Stimulated activated CD4-positive, alpha-beta T cell treated with anti-CD3 and anti-CD28 coated beads, Interleukin-15, amount 100 ng/mL, for 1 hour (primary cell): ENCODE measurements at places on chromosomes 16 and 17.
A peak's percentile ranks its signal among the peaks of the same experiment; 100 is the strongest.

- no peak for DNase-seq
Measured at GRCh38 chr17:36127199-36127893, 23.7 kb downstream of the CCL4 start.

GRCh38 chr17:79673517-79673916, 57.2 kb upstream of the ENPP7 start:
- no peak for DNase-seq

DNA sequence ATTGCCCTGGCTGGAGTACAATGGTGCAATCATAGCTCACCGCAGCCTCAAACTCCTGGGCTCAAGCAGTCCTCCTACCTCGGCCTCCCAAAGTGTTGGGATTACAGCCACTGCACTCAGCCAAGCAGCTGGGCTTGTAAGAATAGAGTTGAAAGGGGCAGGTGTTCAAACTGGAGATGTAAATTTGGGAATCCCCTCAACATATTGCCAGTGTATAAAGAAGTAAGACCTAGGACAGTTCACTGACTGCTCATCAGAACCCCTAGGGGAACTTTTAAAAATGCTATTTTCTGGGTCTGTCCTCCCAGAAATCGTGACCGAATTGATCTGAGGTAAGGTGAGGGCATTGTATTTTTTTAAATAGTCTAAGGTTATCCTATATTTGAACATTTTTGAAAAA, 8.9 kb upstream of the DNAJA2 start:
- DNase-seq, result no peak

- DNase-seq, result no peak
Measured at GRCh38 chr16:76370344-76370743, 93.1 kb downstream of the CNTNAP4 start.

DNA sequence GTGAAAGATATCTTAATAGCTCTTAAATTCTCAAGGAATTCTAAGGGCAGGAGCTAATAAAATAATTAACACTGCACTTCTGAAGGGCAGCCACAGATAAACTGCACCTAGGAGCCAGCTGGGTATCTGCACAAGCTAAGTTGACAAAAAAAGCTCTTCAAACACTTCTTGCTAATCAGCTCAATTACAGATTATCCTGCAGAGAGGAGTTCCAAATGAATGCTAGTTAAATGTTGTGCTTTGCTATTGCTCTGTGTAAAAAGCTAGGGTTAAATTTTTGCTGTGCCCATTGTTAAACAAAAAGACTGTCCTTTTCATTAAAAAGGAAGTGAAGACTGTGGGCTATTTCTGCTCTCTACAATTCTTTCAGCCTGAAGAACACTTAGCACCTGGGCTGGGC, 158.5 kb upstream of the SHISA6 start:
- no peak for DNase-seq

DNA sequence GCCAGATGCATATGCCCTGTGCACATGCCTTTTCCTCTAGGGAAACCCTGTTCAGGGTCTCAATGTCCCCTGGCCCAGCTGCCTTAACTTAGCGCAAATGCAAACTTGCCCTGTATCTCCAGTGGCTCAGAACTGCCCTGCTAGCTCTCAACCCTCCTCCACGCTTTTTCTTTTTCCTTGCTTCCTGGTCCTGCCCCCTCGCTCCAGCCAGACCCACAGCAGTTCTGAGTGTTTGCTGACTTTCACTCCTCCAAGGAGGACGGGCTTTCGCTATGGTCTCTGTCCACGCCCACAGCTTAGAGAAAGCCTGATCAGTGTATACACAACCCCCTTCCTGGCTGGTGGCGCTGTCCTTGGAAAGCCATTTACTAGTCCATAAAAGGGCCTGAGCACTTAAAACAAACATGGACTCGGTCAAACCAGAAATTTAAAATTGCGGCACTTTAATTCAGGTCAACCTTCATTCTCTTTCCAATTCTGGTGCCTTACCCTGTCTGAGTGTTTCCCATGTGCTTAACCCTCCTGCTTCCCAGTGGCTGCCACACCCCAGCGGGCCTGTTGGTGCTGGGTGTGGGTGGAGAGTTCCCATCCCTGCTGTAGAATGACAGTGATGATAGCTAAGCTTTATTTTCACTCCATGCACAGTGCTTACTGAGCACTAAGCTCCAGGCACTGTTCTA, 15.6 kb upstream of the TMEM98 start:
- no peak for DNase-seq

- no peak for DNase-seq
Measured at GRCh38 chr17:59365383-59365981, 34.0 kb downstream of the YPEL2 start.

DNA sequence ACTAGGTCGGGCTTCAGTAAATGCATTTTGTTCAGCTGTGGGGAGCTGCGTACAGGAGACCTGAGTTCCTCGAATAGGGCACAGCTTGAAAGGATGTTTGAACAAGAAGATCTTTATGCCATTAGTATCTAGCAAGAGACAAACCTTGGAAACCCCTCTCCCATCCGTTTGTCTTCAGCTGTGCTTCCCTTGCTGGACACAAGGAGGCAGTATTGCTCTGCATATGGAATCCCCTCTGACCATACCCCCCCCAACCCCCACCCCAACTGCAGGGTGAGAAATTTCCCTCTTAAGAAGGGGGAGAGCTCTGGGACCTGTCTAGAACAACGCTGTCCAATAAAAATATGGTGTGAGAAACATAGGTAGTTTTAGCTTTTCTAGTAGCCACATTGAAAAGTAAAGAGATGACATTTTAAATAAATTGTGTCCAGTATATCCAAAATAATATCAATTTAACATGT, 1.6 kb downstream of the MRM1 start:
- peak; percentile 35 for DNase-seq

- DNase-seq, result no peak
Measured at GRCh38 chr17:74078363-74078941, 125.0 kb upstream of the RPL38 start.

GRCh38 chr17:81303385-81303784, 8.3 kb upstream of the SLC38A10 start:
- DNase-seq, result no peak

DNA sequence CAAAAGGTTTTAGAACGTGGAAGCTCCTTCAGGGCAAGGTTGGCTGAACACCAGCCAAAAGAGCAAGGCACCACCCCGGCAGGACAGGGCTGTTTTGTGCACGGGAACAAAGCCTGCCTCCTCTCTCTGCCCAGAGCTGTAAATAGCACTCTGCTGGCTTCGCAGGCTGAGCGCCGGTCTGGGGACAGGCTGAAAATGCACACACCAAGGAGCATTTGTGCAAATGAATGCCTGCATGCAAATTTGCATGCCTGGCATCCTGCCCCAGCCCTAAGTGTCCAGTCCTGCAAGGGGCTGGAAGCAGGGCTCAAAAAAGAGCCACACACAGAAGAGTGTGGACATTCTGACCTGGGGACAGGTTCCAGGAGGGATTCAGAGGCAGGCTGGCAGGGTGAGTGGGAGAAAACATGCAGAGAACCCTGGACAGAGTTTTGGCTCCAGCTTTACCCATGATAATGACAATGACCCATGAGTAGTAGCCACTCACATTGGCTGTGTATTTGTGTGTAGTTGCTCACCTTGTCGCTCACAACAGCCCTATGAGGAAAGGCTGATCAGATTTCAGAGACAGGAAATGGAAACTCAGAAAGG, 11.7 kb downstream of the ABAT start:
- DNase-seq, result no peak

DNA sequence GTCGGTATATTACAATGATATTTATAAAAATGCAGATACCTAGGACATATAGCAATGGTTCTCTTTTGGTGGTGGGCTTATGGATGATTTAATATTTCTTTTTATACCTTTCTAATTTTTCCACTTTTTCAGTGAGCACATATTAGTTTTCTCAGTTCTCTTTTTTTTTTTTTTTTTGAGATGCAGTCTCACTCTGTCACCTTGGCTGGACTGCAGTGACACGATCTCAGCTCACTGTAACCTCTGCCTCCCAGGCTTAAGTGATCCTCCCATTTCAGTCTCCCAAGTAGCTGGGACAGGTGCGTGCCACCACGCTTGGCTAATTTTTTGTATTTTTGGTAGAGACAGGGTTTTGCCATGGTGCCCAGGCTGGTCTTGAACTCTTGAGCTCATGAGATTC, 15.1 kb downstream of the MAP3K14 start:
- no peak for DNase-seq

DNA sequence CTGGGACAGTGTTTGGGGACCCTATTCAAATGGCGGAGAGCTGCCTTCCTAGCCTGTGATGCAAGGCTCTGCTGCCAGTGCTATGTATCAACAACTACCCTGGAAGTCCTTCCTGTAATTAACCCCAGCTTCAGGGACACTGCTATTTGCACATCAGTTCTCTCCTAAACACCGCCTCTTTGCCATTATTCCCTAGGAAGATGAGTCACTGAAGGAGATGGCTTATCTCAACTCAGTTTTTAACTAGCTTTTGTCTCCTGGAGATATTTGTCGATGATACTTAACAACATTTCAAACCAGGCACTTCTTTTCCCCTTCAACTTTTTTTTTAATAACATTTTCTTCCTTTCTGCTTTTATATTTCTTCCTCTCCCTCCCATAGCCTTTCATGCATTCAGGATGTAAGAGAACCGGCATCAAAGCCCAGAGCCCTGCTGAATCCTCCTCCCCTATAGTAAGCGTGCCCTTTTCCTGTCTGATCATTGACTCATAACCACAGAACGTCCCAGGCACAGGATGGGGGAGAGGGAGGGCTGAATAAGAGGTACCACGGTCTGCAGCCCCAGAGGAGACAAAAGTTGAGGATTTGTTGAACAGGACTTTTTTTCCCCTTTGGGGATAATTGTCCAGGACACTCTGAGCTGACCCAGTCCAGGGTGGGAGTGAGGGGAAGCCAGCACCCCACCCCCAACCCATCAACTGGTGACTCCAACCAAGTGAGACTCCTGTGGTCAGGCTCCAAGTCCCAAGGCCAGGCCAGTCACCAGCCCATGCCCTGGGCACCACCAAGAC, 387.8 kb upstream of the SALL1 start:
- DNase-seq, result no peak

- no peak for DNase-seq
Measured at GRCh38 chr17:35559495-35560210, 966 bp downstream of the SLFN14 start.

DNA sequence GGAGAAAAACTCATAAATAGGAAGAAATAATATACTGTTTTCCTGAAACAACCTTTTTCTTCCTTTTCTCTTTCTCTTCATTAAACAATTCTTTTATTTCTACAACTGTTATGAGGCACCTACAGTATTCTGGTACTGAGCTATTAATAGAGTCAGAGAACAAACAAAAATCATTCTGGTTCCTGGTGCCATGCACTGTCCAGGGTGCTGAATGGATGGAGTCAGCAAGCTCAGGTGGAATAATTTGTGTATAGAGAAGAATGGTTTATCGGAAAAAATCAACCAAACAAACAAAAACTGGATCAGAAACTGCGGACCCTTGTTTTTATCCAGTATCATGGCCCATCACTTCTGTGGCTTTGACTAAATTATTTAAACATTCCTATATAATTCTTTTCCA, 430.3 kb upstream of the GOT2 start:
- DNase-seq, result no peak
